ENCODE measurements at places on chromosomes 6 and 20.

DNA sequence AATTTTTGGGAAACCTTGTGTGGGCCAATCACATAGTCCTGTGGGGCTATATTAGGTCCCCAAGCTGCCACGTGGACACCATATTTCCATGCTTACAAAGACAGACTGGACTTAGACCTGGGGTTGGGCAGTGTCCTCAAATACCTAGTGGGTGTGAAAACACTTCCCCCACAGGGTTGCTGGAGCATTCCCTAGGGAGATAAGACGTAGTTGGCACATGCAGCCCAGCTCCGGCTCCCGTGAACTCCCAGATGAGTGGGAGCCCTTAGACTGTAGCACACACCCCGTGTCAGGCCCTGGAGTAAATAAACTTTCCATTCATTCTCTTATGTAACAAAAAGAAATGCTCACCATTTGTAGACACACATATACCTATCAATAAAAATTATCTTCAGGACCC lies 14.2 kb downstream of the KCNG1 start:
- DNase-seq, result no peak

- no peak for DNase-seq
These were observed 55.4 kb upstream of the TMX4 start for GRCh38 chr20:8074931-8075330.

DNA sequence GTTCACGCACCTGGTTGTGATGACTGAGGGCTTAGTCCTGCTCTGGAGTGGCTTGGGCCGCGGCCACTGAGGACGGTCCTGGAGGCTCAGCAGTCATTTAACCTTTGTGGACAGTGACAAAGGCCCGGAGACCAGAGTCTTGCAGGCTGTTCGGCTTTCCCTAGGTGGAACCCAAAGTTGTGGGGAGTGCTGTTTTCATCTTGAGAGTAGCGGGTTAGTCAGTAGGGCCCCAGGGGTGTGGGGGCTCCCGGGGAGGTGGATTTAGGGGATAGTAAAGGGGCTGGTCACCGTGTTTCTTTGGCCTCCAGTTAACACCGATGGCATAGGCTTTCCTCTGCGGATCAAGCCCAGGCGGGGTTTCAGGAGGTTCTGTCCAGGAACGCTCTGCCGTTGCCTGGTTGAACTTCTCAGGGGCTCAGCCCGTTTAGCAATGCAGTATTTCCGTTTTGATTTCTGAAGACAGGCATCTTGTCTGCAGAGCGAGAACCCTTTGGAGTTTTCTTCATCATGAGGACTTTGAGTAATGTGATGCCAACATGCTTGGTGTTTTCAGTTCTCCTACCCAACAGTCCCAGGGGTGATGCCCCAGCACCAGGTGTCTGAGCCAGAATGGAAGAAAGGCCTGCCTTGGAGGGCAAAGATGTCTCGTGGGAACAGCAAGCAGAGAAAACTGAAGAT lies 31.8 kb downstream of the ZNF831 start:
- DNase-seq, result no peak

- DNase-seq, result no peak
These were observed 240.7 kb downstream of the BMP7 start for GRCh38 chr20:57025666-57026224.

GRCh38 chr20:1862663-1863053 lies 32.5 kb upstream of the SIRPA start:
- DNase-seq, result no peak

DNA sequence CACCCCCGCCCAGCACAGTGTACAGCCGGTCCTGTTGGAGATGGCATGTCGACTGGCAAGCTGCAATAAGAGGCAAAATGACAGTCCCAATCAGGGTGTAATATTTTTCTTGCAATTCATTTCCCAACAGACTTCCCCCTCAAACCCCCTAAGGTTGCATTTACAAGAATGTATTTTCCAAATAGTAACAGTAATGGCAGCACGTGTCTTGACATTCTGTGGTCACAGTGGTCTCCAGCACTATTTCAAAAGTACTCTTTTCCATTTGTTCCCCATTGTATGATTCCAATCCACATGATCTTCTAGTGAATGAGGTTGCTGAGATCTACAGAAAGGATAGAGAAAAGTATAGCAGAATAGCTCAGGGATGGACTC lies 97.8 kb upstream of the CARMIL1 start:
- DNase-seq, result no peak

DNA sequence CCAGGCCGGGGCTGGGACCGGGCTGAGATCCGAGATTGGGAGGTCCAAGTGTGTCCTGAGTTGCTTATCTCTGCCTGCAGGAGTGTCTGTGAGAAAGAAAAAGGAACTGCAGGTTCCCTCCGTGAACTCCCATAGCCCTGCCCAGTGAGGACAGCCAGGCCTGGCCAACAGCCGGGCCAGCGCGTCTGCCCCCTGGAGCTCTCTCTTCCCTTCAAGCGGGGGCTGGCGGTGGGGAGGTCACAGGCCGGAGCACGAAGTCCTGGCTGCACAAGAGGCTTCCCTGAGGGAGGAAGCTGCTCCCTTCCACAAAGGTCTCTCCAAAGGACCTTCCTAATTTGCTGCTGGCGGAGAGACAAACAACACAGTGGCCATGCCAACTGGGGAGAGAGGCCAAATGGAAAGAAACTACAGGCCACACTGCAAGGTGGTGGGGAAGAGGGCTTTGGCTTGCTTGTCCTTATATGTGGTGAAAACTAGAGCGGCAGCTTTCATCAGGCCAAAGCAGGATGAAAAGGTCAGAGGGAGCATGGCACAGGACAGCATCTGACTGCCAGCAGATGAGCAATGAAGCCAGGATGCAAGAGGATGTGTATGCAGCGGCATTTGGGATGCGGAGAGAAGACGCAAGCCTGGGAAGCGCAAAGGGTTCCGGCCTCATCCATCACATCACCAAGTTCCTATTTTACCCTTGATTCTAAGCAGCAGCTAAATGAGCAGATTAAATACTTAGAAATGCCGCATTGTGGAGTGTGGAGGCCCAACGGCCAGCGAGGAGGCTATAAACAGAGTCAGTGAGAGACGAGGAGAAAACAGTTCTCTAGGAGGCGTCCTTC lies 260.0 kb downstream of the ERMARD start:
- no peak for DNase-seq

GRCh38 chr6:111254004-111254778 lies 166.9 kb downstream of the SLC16A10 start:
- DNase-seq, result no peak

DNA sequence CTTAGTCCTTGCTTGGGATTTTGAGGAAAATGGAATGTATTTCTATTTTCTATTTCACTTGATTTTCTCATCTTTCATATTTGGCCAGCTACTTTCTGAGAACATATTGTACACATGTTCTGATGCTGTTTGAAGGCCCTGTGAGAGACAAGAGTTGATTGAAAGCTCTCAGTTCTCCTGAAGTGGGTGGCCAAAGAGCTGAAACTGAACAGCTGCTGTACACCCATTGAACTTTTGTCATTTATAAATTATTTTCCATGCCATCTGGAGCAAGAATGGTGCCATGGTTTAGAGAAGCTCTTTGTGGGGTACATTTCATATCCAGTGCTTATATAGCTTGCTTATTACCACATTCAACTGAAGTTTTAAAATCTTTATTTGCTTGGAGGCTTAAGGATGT lies 298.3 kb downstream of the PRL start:
- no peak for DNase-seq

DNA sequence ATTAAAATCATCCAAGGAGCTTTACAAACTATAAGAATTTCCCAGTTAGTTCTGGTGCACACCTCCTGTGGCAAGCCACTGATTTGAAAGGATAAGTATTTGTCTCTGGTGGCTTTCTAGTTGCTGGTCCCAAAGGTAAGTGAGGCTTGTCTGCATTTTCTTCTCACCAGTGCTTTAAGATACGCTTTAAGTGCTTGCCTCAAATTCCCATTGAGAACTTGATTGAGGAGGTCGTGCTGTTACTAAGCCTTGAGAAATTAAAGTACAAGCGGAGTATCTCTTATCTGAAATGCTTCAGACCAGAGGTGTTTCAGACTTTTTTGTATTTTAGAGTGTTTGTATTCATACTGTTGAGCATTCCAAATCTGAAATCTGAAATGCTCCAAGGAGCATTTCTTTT lies 29.9 kb upstream of the MYO6 start:
- DNase-seq, result no peak

GRCh38 chr6:109944448-109944847 lies 33.7 kb upstream of the GPR6 start:
- DNase-seq, result no peak

DNA sequence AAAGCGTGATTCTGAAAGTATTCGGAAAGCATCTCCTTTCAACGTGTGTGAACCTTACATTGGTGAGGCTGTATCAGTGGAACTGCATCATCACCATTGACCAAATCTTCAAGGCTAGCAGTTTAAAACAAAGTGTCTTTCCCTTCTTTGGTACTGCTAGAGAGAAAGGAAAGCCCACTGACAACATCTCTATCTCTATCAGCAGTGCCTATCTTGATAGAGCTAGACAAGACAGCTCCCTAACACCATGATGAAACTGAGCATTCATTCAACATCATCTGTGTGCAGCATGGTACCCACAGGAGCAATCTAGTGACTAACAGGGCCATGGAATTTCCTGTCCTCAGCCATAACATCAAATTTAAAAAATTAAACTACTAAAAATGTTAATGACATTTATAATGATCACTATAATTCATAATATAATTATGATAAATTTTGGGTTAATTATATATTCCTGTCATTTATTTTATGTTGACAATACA lies 31.5 kb upstream of the EDN1 start:
- DNase-seq, result no peak

GRCh38 chr6:124984668-124985338 lies 22.6 kb downstream of the RNF217 start:
- no peak for DNase-seq

DNA sequence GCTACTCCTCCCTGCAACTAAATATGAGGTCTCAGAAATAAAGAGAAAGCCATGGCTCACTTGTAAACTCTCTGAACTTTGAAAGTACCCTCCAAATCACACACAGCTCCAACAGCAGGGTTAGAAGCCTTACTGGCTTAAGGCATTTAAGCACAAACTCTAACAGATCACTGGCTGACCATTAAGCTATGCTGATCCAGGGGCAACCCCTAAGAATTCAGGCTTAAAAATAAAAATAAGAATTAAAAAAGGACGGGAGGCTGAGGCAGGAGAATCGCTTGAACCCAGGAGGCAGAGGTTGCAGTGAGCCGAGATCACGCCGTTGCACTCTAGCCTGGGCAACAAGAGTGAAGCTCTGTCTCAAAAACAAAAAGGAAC lies 21.8 kb downstream of the HLA-E start:
- DNase-seq, result no peak

DNA sequence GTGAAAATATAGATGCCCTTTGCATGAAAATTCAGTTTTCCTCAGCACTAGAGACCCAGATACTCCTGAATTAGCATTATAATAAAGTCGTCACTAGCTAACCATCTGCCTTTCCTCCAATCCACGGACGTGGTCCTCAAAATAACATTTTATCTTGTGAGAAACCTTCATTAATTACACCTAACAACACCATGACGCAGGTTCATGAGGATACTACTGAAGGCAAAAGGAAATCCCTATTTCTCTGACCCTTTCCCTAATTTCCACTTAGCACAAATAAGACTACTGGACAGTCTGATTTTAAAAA lies 1.3 kb upstream of the PNISR start:
- DNase-seq, result no peak

DNA sequence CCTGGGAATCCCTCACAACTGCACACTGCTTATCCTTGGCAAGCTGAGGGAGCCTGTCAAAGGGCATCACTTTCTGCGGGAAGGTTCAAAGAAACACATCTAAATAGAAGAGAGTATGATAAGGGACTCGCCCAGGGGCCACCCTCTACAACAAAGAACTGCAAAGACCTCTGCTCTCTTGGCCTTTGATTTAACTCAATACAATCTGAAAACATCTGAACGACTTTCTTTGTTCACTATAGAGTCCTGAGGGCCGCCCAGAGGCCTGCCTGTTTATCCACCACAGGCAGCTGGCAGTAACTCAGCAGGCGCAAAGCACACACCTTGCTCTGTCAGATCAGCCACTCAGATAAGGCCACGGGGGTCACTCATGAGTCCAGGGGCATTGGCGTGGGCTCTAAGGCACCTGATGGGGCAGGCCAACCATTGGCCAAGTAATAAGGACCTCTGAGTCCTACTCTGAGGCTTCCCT lies 139.3 kb downstream of the UNC5CL start:
- DNase-seq, result no peak

GRCh38 chr20:7333841-7334240 lies 566.4 kb downstream of the BMP2 start:
- no peak for DNase-seq

DNA sequence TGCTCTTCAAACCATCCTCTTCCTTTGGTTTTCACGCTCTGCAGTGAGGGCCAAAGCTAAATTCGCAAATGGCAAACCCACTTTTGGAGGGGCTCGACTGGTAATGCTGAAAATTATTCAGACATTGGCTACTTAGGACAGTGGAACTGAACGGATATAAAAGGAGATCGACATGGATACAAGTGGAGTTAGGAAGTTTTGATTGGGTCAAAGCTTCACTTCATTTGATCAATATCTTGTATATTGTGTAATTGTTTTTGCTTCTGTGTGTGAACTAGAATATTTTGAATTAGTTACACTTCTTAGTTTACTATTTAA lies 1.2 kb downstream of the FAM8A1 start:
- DNase-seq, result no peak

DNA sequence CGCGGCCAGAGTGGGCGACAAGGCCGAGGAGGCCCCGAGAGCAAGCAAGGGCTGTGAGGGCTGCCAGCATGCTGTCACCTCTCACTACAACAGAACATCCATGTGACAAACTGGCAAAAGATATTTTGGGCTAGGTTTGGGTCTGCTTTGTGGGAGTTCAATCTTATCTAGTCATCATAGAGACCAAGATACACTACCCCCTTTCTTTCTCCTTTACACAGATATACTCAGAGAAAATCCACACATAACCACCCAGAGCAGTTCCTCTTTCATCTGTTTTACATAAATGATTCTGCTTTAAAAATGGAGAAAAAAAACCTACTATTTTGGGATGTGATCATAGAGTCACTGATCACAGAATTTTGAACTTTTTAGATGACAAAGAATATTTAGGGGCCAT lies 16.8 kb downstream of the SOX4 start:
- DNase-seq, result no peak

DNA sequence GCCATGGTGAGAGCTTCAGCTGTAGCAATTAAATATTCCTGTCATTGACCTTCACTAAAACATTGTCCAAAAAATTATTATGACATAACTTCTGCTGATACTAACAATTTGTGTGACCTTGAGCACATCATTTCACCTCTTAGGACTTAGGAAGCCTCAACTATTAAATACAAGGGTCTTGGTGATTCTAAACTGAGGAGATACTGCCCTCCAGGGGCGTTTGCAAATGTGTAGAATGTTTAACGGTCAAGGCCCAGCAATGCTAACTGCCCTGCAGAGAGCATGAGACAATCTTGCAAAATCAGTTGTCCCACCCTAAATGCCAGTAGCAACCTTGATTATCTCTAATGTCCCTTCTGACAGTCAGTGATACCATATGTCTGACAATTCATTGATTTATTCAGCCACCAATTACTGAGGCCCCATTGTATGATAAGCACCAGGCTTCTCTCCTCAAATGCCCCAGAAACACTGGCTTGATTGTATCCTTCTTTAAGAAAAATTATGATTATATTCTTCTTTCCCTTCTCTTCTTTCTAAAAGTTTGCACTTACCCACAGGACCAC lies 284.1 kb upstream of the PLN start:
- DNase-seq, result no peak

Measured in stimulated activated CD4-positive, alpha-beta T cell treated with anti-CD3 and anti-CD28 coated beads, Interleukin-2, amount 100 ng/mL, for 48 hours (primary cell).